ENCODE measurements at places on chromosomes 7 and 10. TPM values are rescaled to one million over a fixed set of nuclear protein-coding genes. Genes with fewer than 3 reads are reported as not detected.
A peak's percentile ranks its signal among the peaks of the same experiment; 100 is the strongest.

The LANCL2 gene
- 19.8 TPM for polyA plus RNA-seq

The ASB10 gene
- 2.9 TPM for polyA plus RNA-seq

The NUTM2E gene
- polyA plus RNA-seq: not detected

- peak; percentile 62 for DNase-seq
Measured at GRCh38 chr10:113788604-113789083, 37.2 kb downstream of the PLEKHS1 start.

DNA sequence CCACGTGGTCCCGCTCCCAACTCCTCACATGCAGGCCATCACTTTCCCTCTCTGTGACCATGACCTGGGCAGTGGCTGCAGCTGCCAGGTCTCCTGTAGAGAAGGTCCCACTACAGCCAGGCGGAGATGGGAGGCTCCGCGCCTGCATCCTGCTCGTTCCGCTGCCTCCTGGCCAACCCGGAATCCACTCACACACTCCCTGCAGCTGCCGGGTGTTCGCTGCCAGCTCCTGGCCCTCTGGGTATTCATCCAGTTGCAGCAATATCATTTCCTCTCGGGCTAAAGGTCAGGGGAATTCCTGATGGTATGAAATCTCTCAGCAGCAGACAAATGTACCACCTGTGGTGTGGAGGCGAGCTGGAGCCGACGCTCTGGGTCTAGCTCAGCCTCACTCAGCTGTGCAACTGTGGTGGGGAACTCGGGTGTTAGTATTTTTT, 65.7 kb downstream of the TLL2 start:
- DNase-seq: peak; percentile 95

DNA sequence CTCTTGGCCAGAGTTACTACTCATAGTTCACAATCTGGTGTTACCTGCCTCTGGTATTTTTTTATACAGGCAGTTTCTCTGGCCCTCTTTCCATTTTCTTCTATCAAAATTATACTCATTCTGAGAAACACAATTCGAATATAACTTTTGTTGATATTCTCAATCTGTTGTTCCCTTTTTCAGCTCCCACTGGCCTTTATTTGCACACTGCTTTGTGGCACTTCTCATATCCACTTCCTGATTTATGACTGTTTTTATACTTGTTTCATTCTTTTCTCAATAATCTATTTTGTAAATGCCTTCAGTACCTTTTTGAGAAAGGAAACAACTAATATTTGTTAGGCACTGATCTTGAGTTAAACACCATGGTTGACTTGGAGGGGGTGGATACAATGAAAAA, 93.8 kb upstream of the HDAC9 start:
- no peak for DNase-seq

- no peak for DNase-seq
Measured at GRCh38 chr7:50835156-50835555, 52.5 kb upstream of the GRB10 start.
